CD4-positive, alpha-beta T cell treated with Interferon alpha-2 for 1 hour (primary cell): ENCODE measurements at places on chromosomes 5 and 9.

GRCh38 chr5:39400713-39401578, 23.8 kb downstream of the DAB2 start:
- DNase-seq: no peak

GRCh38 chr5:69138766-69139165, 28.2 kb upstream of the CCNB1 start:
- DNase-seq: no peak

- no peak for DNase-seq
Measured at GRCh38 chr5:135217669-135218485, 181.2 kb downstream of the MACROH2A1 start.

DNA sequence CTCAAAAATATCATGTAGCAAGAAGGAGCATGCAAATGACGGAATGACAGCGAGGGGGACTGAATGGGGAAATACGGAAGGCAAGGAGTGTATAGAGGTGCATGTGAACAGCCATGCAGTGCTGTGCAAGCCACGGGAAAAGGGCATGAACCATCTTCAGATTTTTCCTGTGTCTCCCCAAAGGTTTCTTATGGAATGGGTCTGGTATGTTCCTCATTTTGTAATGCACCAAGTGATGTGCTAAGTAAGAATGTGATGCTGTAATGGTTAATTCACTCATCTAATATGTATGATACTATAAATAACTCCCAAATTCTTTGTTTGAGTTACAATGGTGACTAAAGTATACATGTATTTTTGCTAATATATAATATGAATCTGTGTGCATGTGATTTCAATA, 99.0 kb upstream of the DAB2 start:
- no peak for DNase-seq

DNA sequence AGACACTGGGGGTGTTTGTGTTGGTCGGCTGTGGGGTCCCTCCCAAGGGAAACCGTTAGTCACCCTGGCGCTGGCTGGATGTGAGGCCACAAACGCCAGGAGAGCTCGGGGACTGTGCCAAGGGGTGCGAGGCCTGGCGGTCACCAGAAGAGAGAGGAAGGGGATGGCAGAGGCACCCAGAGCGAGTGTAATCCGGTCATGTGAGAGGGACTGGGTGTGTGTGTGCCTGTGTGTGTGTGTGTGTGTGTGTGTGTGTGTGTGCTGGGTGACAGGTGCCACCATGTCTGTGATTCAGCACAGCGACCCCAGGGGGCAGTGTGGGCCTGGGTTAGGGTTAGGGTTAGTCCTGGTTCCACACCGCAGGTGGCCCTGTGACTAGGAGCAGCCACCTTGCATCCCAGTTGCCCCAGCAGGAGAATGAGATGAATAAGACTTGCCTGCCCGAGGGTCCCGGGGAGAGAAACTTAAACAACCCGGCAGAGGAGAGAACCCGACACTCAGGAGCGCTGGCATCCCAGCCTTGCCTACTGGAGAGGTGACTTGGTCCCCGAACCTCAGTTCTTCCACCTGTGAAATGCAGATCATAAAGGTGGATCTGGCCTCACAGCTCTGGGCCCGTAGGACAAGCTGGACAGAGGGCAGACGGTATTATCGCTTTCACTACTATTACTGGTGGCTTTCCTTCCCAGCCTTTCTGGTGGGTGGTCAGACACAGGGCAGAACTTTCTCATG, 1.4 kb upstream of the ADAMTSL2 start:
- DNase-seq: peak; percentile 68

DNA sequence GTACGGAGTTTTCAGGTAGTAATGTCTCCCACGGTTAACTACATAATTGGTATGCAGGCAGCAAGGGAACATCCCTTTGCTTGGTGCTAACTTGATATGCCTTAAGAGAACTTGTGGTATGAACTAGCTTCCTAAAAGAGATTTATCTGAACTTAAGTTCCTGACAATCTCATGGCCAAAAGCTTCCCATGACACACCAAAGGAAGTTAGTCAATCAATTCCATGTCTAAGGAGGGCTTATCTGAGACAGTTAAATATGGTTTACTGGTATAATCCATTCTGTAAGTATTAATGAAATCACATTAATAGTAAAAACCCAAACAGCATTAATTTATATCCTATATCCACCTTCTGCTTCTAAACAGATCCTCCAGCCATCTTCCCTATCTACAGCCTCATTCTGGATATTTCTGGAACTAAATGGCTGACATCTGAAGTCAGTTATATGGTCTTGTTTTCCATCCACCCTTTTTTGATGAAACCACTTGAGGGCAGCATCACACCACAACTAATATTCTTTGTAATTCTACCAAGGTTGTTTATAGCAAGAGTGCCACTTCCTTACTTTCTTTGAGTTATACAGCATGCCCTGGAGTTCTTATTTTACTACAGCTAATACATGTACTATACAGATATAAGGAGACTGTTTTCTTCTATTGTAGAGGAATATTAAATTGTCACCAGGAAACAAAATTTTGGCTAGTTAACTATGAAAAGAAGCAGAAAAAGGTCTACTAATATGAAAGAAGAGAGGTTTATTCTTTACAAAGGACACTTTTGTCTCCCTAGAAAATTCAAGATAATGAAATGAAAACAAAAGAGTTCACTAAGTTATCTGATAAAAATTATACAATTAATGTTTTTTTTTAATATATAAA, 34.7 kb downstream of the SHOC1 start:
- DNase-seq: peak; percentile 52

DNA sequence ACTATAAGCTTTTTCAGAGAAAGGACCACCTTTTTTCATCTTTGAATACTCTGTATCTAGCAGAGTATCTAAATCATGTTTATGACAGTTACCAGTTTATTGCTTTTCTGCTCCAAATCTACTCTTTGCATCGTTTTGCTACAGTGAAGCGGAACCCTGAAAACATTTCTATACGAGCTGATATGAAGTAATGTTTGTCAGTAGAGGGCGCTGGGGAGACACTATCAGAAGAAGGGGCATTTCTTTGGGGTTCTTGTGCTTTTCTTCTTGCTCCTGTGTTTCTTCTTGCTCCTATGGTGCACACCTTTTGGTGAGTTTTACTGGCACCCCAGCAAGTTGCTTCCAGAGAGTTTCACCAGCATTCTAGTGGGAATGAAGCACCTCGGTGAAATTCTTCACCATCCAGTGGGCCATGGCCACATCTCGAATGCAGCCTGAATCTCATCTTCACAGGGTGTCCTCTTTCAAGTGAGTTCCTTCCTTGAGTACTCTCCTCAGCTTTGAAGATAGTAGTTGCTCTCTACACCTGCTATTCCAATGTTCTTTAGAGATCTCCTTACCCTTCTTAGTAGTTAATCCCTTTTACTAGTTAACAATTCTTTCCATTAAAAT, 98.4 kb downstream of the FGF1 start:
- DNase-seq: no peak

GRCh38 chr9:92634712-92635605, 35.0 kb downstream of the IPPK start:
- peak; percentile 52 for DNase-seq

GRCh38 chr5:157571357-157571827, 4.2 kb downstream of the ADAM19 start:
- peak; percentile 51 for DNase-seq

DNA sequence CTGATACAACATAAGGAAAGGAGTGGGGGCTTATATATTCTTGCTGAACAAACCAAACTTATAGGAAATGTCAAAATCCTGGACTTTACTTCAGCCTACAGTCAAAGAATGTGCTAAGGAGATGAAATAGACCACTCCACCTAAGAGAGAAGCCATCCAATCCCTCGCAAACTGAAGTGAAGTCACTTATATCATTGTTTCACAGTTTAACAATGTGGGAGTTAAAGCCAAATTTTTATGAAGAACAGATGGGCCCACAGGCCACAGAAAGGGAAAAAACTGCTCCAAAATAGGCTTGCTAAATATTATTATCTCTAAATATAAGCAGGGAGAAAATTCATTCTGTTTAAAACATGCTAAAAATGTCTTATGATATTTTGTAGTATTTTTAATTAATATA, 233.3 kb downstream of the GAS1 start:
- DNase-seq: no peak

- no peak for DNase-seq
Measured at GRCh38 chr9:134212809-134213507, 48.6 kb upstream of the RNU6ATAC start.

DNA sequence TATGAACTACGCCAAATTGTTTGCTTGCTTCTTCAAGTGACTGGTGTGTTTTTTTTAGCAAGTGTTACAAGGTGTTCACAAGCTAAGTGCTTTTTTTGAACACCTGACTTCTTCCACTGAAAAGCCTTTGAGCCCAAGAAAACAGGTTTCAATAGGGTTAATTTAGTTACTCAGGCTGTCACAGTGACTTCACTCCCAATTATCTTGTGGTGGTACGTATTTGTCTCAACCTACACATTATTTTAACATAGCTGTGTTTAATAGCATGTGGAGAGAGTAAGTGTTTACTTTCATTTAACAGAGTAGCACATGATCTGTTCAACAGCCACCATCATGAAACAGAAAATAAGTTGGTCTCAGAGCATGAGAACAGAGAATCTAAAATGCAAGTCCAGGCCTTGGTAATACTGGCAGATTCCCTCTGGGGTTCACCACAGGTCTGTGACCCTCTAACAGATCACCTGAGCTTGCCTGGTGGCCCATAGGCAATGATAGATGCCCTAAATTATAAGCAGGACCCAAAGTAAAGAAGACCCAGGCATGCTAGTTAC, 267.7 kb upstream of the SMARCA2 start:
- no peak for DNase-seq

- no peak for DNase-seq
Measured at GRCh38 chr5:160366230-160366629, 4.2 kb downstream of the C1QTNF2 start.

DNA sequence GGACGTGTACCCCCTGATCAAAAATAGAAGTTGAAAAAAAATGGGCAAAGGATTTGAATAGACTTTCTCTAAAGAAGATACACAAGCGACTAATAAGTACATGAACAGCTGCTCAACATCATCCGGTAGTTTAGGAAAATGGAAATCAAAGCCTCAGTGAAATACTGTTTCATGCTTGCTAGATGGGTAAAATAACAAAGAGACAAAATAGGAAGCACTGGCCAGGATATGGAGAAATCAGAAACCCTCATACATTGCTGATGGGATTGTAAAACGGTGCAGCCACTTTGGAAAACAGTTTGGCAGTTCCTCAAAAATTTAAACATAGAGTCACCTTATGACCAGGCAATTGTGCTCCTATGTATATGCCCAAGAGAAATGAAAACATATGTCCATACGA, 65.0 kb upstream of the SUB1 start:
- DNase-seq: no peak

GRCh38 chr9:122510502-122510901, at the start of gene OR1J2:
TSS of gene OR1J2 (plus strand) at chr9:122510802. CDS start at chr9:122510802, 0 bp downstream.
- DNase-seq: no peak

GRCh38 chr9:2494562-2494961, 127.0 kb upstream of the VLDLR start:
- DNase-seq: no peak

GRCh38 chr9:84485539-84485938, 145.0 kb upstream of the SLC28A3 start:
- DNase-seq: no peak

- DNase-seq: no peak
Measured at GRCh38 chr9:2198956-2199635, 183.9 kb downstream of the SMARCA2 start.

DNA sequence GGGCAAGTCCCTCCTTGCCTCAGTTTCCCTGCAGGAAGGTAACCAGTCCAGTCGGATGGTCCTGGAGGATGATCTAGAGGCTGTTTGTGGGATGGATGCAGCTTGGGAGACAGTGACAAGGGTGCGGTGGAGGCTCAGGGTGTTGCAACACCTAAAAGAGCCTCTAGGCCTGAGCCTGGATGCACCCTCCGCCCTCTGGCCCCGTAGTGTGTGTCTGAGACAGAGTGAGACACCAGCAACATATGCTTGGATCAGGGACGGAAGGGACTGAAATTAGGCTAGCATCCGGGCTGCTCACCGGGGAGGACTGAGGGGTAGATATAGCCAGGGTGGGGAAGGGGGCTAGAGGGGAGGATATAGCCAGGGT, 1.1 kb downstream of the CRAT start:
- DNase-seq: peak; percentile 30

GRCh38 chr9:120544441-120544840, 35.5 kb downstream of the CDK5RAP2 start:
- no peak for DNase-seq

- no peak for DNase-seq
Measured at GRCh38 chr5:33806738-33807442, 84.9 kb downstream of the ADAMTS12 start.

DNA sequence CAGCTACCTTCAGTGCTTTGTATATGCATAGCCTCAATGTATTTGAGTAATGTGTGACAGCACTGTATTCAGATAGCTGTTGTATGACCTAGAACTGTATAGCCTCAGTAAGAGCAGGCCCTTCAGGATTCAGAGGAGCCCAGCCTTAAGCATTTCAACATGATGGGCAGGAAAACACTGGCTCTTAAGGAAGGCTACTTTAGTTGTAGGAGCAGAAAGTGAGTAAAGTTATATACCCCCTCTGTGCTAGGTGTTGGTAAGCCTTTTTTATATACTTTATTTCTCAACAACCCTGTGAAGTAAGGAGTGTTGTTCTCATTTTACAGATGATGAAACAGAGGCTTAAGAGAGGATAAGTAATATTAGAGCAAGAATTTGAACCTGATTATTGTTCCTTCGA, 1.5 kb upstream of the GPR21 start:
- no peak for DNase-seq

DNA sequence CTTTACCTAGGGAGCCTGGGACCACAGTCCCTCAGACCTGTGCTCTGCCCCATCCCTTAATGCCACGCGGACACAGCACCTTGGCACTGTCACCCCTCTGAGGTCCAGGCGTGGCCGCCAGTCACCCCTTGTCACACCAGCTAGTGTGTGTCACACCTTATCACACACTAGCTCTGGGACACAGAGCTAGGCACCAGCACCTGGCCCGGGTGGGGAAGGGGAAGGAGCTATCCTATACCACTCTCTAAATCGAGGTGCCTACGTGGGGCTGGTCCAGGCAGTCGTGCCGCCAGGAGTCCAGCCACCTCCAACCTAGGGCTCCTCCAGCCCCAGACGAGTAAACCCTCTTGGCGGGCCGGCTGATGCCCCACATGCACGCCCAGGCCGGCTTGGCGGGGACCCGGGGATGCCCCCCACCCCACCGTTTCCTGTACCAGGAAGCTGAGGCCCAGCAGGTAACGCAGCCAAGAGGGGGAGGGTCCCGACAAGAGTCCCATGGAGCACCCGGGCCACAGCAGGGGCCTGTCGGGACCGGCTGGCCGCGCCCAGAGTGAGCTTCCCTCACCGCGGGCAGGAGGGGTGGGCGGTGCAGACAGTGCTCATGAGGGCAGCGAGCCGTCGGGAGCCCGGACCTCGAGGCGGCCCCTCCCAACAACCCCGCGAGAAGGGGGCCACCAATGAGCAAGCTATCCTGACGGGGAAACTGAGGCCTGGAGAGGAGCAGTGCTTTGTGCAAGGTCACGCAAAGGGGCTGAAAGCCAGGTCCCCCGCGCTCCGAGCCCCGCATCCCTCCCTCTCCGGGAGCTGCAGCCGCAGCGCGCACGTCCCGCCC, 550 bp downstream of the CORO2A start:
- DNase-seq: peak; percentile 50

DNA sequence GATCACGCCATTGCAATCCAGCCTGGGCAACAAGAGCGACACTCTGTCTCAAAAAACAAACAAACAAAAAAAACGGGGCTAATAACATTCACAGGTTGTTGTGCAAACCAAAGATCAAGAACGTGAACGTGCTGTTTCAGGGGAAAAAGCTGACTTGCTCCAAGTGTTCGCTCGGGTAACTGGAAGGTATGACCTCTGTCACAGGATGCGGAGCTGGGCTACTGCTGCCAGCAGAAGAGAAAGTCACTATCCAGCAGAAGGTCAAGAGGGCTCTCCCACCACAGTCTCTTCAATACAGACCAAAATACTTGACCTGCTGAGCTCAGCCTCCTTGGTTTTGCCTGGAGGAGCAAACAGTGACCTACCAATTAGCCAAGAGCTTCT, 59.7 kb downstream of the ABCA1 start:
- no peak for DNase-seq
